Bronchial smooth muscle cell (primary cell): ENCODE measurements at places on chromosomes 16 and 17. TPM values are rescaled to one million over a fixed set of nuclear protein-coding genes. Genes with fewer than 3 reads are reported as not detected.

Gene GRAPL
- 0.16 TPM in 1 of 2 replicates, not detected in the other for total RNA-seq

Gene SKAP1
- total RNA-seq = not detected in 2 replicates

Gene DHRS7C
- total RNA-seq = not detected in 2 replicates

Gene NACA2
- total RNA-seq = not detected in 2 replicates

Gene CCDC144A
- 1.7 and 7.9 TPM in 2 replicates for total RNA-seq

Gene GNGT2
- not detected in 2 replicates for total RNA-seq

Gene NAGS
- 2.2 and 3.5 TPM in 2 replicates for total RNA-seq

Gene COPRS
- total RNA-seq = 71.7 and 89.1 TPM in 2 replicates

Gene SLFN12L
- total RNA-seq = under 0.01 and 0.16 TPM in 2 replicates

Gene CD300C
- total RNA-seq = not detected in 2 replicates

Gene TPSD1
- not detected in 2 replicates for total RNA-seq

Gene SEC14L1
- total RNA-seq = 23.5 and 23.6 TPM in 2 replicates

Gene CHST5
- total RNA-seq = not detected in 2 replicates

Gene TBX21
- total RNA-seq = not detected in 2 replicates

Gene ALDH3A1
- 0.16 and 0.43 TPM in 2 replicates for total RNA-seq
